Lower lobe of right lung (tissue), 2 donors: ENCODE measurements at places on chromosomes 2 and 18. TPM values are rescaled to one million over a fixed set of nuclear protein-coding genes. Genes with fewer than 3 reads are reported as not detected.

DNA sequence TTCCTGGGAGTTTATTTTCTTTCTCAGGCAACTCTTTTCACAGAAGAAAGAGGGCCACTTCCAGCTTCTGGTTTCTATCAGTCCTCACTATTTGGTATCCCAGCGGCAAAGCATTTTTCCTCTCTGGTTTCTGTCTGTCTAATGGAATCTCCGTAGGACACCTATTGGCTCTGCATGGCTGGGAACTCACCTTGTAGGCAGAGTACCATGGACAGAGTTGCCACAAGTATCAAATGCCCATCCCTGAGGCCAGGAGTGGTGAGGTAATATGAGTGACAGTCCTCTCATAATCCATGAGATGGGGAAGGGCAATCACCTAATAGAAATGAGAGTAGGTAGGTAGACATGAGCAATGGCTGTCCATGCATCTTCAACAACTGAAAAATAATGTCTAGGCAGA lies 369.5 kb upstream of the PIK3C3 start:
- H3K36me3 ChIP-seq: no peaks in the 10 kb centered on the region
- no peaks in the 10 kb centered on the region for H3K4me1 ChIP-seq
- no peak overlapping the region for H3K27ac ChIP-seq
- DNase-seq: no peak

GRCh38 chr2:170212625-170213280 lies 34.8 kb downstream of the MYO3B start:
- H3K27ac ChIP-seq: no peak overlapping the region
- no peak for DNase-seq
- no peak overlapping the region for H3K4me3 ChIP-seq
- H3K4me1 ChIP-seq: peaks cover 4% of the 10 kb centered on the region
- no peaks in the 10 kb centered on the region for H3K27me3 ChIP-seq

GRCh38 chr2:2866459-2866858 lies 511.2 kb downstream of the EIPR1 start:
- H3K4me3 ChIP-seq: no peak overlapping the region
- no peaks in the 10 kb centered on the region for H3K4me1 ChIP-seq
- no peak overlapping the region for H3K27ac ChIP-seq
- H3K27me3 ChIP-seq: no peaks in the 10 kb centered on the region
- DNase-seq: no peak

DNA sequence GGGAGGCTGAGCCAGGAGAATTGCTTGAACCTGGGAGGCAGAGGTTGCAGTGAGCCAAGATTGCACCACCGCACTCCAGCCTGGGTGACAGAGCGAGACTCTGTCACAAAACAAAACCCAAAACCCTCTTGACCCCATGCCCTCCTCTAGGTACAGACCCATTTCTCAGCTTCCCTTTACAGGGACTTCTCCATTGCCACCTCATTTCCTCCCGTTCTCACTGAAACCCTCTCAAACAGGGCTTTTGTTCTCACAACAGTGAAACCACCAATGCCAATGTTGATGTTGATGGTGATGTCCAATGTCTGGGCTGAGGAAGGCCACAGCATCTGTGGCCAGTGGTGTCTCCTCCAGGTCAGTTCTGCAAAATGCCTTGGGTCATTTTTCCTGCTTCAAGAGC lies 69.0 kb upstream of the ZCCHC2 start:
- H3K27me3 ChIP-seq: no peaks in the 10 kb centered on the region
- H3K36me3 ChIP-seq: no peaks in the 10 kb centered on the region
- DNase-seq: no peak
- no peak overlapping the region for H3K4me3 ChIP-seq

The FBXO48 gene
- 2.3 TPM for total RNA-seq
